ENCODE measurements at places on chromosomes 7 and 10.

- no peak for DNase-seq
Observed at GRCh38 chr7:67604461-67605386, 608.1 kb downstream of the TYW1 start.

- peak; percentile 70 for DNase-seq
Observed at GRCh38 chr10:46033602-46034011, 3.2 kb upstream of the NCOA4 start.

DNA sequence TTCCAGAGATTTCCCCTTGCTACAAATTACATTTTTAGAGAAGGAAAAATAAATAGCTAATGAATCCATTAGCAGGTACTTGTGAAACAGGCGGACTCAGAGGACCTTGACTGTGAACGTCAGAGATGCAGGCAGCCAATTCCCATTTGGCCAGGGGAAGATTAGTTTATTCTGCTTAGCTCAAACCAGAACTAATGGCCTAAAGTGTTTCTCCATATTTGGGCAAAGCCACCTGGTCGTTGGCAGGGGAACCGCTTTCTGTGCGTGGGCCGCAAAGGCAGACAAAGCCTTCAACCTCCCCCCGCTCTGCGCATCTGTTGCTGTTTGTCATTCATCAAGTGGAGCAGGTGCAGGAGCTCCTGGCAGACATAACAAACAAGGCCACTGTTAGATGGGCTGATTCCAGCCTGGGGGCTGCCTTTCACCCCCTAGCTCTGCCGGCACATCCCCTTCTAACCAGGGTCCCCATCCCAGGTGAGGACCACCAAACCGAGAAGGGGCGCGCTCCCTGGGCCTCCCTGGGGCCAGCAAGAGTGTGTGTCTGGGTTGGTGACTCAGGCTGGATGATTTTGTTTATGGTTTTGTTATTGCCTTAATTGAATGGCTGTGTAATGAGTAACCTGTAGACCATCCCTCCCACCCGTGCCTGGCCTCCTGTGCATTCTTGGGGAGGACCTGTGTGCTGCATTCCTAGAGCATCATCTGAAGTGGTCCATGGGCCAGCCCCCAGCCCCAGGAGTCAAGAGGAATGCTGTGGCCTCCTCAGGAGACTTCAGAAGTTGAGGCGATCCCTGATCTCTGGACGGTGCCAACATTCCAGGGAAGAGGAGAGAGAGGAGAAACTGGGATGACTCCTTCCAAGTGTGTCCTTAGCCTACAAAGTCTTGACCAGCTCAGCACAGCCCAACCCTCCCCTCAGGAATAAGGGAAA, 14.5 kb upstream of the CPA1 start:
- DNase-seq, result peak; percentile 100

GRCh38 chr10:14571866-14572507, 202.7 kb downstream of the FAM107B start:
- peak; percentile 16 for DNase-seq

GRCh38 chr7:82106201-82106600, 336.4 kb upstream of the HGF start:
- no peak for DNase-seq

GRCh38 chr7:68706291-68706690, 892.0 kb upstream of the AUTS2 start:
- no peak for DNase-seq

- DNase-seq, result no peak
Observed at GRCh38 chr10:20975236-20975635, 78.1 kb upstream of the NEBL start.

- no peak for DNase-seq
Observed at GRCh38 chr10:133166504-133166827, 6.4 kb downstream of the KNDC1 start.

DNA sequence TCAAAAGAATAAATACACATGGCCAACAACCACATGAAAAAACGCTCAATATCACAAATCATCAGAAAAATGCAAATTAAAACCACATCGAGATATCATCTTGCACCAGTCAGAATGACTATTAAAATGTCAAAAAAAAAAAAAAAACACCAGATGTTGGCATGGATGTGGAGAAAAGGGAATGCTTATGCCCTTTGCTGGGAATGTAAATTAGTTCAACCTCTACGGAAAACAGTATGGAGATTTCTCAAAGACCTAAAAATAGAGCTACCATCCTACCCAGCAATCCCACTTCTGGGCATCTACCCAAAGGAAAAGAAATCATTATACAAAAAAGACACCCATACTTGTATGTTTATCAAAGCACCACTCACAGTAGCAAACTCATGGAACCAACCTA, 45.0 kb upstream of the DIP2C start:
- peak; percentile 41 for DNase-seq

GRCh38 chr7:139034855-139035585, 822 bp downstream of the ZC3HAV1L start:
- peak; percentile 51 for DNase-seq

DNA sequence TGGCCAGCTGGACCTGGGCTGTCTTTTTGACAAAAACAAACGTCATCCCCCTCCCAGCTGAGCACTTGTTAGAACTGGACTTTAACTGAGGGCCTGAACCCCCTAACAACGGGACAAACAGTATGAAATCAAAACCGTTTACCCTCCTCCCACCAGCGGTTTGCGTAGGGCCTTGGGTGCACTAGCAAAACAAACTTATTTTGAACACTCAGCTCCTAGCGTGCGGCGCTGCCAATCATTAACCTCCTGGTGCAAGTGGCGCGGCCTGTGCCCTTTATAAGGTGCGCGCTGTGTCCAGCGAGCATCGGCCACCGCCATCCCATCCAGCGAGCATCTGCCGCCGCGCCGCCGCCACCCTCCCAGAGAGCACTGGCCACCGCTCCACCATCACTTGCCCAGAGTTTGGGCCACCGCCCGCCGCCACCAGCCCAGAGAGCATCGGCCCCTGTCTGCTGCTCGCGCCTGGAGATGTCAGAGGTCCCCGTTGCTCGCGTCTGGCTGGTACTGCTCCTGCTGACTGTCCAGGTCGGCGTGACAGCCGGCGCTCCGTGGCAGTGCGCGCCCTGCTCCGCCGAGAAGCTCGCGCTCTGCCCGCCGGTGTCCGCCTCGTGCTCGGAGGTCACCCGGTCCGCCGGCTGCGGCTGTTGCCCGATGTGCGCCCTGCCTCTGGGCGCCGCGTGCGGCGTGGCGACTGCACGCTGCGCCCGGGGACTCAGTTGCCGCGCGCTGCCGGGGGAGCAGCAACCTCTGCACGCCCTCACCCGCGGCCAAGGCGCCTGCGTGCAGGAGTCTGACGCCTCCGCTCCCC, at the start of gene IGFBP1:
TSS of gene IGFBP1 (plus strand) at position 304 of the 808 bp plus-strand sequence. CDS start at position 469, 165 bp downstream.
- DNase-seq, result no peak

DNA sequence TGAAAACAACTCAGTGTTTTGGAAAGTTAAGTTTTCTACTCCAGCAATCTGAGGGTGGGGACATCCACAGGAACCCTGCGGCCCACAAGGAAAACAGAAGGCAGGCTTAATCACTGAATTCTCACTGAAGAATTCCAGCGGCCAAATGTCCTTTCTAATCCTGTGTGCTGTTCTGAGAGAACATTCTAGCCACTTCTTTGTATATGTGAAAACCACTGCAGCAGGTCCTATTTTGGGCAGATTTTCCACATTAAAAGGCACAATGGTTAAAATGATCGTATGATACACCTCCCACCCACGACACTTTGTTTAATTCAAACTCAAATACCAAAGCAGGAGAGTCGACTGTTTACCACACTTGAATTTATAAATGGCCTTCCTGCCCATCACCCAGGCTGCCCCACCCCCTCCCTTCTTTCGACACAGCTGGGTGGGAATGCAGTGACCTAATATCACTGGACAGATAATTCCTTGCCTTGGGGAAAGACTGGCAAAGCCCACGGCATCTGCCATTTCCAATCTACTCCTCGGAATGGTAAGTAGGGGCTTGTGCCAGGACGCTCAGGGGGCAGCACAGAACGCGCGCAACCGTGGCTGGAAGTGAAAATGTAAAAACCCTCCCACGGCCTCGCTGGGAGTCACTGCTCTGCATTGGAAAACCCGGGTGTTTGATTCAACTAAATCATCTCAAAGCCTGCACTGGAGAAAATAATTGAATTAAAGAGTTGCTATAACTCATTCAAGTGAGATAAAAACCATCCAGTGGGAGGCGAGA, 67.0 kb downstream of the CTBP2 start:
- peak; percentile 69 for DNase-seq

DNA sequence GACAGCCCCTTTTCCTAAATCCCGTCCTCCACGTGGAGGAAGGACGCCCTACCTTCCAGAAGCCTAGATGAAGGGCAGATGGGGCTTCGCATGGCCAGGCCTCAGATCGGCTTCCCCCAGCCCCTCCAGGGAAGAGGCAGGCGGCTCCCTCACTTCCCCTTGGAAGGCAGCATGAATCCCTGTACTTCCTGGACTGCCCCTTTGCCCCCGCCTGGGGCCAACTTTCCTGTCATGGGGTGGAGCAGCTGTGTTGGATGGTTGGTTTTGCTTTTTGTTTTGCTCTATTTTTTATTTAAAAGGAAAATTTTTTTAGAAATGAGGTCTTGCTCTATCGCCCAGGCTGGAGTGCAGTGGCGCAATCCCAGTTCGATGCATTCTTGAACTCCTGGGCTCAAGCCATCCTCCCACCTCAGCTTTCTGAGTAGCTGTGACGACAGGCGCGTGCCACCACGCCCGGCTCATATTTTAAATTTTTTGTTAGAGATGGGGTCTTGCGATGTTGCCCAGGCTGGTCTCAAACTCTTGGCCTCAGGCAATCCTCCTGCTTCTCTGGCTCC, 27.2 kb downstream of the GTF2IRD1 start:
- peak; percentile 68 for DNase-seq

DNA sequence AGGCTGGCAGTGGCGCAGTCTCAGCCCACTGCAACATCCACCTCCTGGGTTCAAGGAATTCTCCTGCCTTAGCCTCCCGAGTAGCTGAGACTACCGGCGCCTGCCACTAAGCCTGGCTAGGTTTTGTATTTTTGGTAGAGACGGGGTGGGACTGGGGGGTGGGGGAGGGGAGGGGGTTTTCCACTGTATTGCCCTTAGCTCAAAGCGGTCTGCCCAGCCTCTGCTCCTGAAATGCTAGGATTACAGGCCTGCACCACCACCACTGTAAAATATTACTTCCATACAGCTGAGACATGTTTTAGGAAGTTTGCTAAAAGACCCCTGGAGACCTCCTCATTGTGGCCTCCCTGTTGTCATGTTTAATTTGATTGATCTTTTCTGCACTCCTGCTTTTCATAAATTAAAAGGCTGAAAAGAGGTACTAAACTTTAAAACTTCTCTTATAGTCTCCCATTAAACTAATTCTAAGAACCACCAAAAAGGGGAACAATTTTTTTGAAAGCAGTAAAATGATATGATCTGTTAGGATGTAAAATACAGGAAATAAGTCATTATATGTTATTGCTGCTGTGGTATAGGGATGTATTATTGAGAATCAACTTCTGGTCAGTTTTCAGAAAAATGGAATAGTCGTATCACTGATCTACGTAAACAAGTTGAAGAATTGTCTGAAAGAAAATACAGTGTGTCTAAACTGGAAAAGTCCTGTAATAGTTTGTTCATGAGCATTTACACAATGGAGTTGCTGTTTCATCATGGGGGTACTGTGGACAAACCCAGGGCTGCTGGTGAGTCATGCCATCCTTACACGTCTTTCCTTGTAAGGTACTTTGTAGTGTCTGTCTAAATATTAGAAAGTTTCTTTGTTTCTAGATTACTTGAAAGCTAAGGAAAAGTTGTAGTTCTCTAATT, 72.9 kb upstream of the TMEM248 start:
- peak; percentile 73 for DNase-seq

GRCh38 chr7:8177109-8177933, 84.6 kb downstream of the ICA1 start:
- no peak for DNase-seq

Measured in LHCN-M2 (cell line).